Metanephros (tissue), 2 donors: ENCODE measurements at places on chromosomes 4 and X. TPM values are rescaled to one million over a fixed set of nuclear protein-coding genes. Genes with fewer than 3 reads are reported as not detected.

TMEM271 gene
- total RNA-seq, result 0.06 TPM

NRK gene
- total RNA-seq, result 39.6 TPM

GYPE gene
- total RNA-seq, result 2.2 TPM

UGT2B15 gene
- total RNA-seq, result not detected

TIMP1 gene
- 49.0 TPM for total RNA-seq

ANKRD50 gene
- total RNA-seq, result 47.9 TPM

NAT8L gene
- 5.4 TPM for total RNA-seq

ELK1 gene
- total RNA-seq, result 18.6 TPM

CCNI gene
- 331 TPM for total RNA-seq

MXRA5 gene
- total RNA-seq, result 23.9 TPM

VGLL1 gene
- total RNA-seq, result 5.4 TPM

CXCL8 gene
- total RNA-seq, result 6.0 TPM

ADH1A gene
- total RNA-seq, result 0.35 TPM

UGT2B7 gene
- 24.1 TPM for total RNA-seq

TMEM164 gene
- 40.9 TPM for total RNA-seq

ZCCHC12 gene
- 1.2 TPM for total RNA-seq

TMPRSS11D gene
- total RNA-seq, result not detected

CCNQ gene
- total RNA-seq, result 17.0 TPM

CXCL11 gene
- total RNA-seq, result not detected

DMRTC1 gene
- not detected for total RNA-seq

TBC1D19 gene
- total RNA-seq, result 38.1 TPM

EDA2R gene
- 0.58 TPM for total RNA-seq

LRIT3 gene
- total RNA-seq, result 0.47 TPM

ANXA5 gene
- 163 TPM for total RNA-seq

GAGE12E gene
- not detected for total RNA-seq

CFI gene
- 97.7 TPM for total RNA-seq

KCNIP4 gene
- 17.5 TPM for total RNA-seq

TSPAN6 gene
- 72.9 TPM for total RNA-seq

MMRN1 gene
- total RNA-seq, result 5.1 TPM

SEPSECS gene
- 21.5 TPM for total RNA-seq

DHX15 gene
- 184 TPM for total RNA-seq

IL9R gene
- total RNA-seq, result 0.12 TPM

FATE1 gene
- 0.29 TPM for total RNA-seq

CCSER1 gene
- 98.9 TPM for total RNA-seq

SPANXC gene
- total RNA-seq, result not detected

NHS gene
- 16.8 TPM for total RNA-seq
